Upper lobe of right lung (tissue), 1 donor: ENCODE measurements at places on chromosomes 1 and 21. TPM values are rescaled to one million over a fixed set of nuclear protein-coding genes. Genes with fewer than 3 reads are reported as not detected.

The CELA2A gene
- not detected for total RNA-seq

The CNN3 gene
- total RNA-seq: 215 TPM

The AIRE gene
- total RNA-seq: not detected

The PTPN7 gene
- total RNA-seq: 7.3 TPM

The MAST2 gene
- 22.0 TPM for total RNA-seq

The RPE65 gene
- total RNA-seq: not detected

The MXRA8 gene
- 66.3 TPM for total RNA-seq

The EPHB2 gene
- total RNA-seq: 6.0 TPM

DNA sequence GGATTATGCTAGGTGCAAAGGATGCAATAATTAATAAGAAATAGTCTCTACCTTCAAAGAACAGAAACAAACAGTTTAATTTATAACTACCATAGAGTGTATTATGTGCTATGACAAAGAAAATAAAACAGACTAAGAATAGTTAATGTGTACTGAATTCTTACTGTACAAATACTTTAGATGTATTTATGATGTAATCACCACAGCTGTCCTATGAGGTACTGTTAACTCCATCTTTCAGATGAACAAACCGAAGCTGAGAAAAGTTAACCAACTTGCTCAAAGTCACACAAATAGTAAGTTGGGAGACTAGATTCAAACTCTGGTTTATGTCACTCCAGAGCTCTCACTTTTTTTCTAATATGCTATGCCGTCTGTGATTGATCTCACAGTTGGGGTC, 77.0 kb upstream of the FGGY start:
- no peaks in the 10 kb centered on the region for H3K36me3 ChIP-seq
- no peak overlapping the region for H3K4me3 ChIP-seq
- H3K4me1 ChIP-seq: no peaks in the 10 kb centered on the region
- no peaks in the 10 kb centered on the region for H3K27me3 ChIP-seq
- no peak for DNase-seq
- H3K27ac ChIP-seq: no peak overlapping the region

DNA sequence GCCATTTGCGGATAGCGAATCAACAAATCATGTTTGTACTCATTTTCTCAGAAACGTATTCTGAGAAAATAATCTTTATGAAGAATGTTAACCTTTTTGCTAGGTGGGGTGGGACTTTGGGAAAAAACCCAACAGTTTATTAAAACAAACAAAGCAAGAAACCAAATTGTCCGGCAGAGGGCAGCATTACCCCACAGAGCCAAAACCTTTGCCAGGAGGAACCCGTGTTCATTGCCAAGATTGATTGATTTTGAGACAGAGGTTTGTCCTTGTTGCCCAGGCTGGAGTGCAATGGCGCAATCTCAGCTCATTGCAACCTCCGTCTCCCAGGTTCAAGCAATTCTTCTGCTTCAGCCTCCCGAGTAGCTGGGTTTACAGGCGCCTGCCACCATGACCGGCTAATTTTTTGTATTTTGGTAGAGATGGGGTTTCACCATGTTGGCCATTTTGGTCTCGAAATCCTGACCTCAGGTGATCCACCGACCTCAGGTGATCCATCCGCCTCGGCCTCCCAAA, 70.8 kb upstream of the RHOU start:
- H3K4me1 ChIP-seq: no peaks in the 10 kb centered on the region
- no peak overlapping the region for H3K27ac ChIP-seq
- no peaks in the 10 kb centered on the region for H3K27me3 ChIP-seq

DNA sequence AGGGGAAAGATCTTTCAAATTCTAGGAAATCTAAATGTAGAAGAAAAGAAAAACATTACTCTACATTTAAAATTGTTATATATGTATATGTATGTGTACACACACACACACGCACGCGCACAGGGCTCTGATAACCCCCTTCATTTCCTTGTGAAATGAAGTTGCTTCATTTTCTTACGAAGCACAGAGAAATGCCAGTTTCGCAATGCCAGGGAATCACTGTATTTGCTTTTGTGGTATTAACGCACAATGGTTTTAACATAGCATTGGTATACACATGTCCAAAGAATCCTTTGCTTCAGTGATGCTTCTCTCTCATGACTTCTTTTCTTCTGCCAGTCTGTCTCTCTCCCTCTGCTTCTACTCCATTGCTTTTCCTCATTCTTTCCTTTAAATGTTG, 8.4 kb upstream of the DDAH1 start:
- no peak overlapping the region for H3K27ac ChIP-seq
- H3K27me3 ChIP-seq: no peaks in the 10 kb centered on the region
- DNase-seq: peak; percentile 62
- no peaks in the 10 kb centered on the region for H3K4me1 ChIP-seq
- H3K4me3 ChIP-seq: no peak overlapping the region
- H3K36me3 ChIP-seq: no peaks in the 10 kb centered on the region

DNA sequence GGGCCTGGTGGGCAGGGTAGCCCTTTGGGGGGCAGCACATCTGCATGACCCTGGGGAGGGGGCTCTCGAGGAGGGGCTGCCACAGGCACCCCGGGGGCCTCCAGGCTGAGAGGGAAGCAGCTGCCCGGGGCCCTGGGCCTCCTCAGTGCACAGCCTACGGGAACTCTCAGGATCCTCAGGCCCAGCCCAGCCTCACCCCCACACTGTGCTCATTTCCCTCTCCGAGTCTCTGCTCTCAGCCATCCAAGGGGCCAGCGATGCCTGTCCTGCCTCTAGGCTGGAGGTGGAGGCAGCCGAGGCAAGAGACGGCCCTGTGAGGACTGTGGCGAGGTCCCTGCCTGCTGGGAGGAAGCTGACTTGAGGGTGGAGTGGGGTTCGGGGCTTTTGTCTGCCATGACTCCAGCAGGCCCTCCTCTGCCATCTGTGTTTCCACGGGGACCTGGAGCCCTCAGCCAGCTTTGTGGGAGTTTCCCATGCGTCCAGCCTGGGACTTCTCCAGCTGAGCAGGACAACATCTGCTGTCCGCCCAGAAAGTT, 7.2 kb upstream of the PLEKHG5 start:
- no peak overlapping the region for H3K4me3 ChIP-seq
- H3K4me1 ChIP-seq: peaks cover 33% of the 10 kb centered on the region
- H3K36me3 ChIP-seq: no peaks in the 10 kb centered on the region
- DNase-seq: no peak
- no peaks in the 10 kb centered on the region for H3K27me3 ChIP-seq
- no peak overlapping the region for H3K27ac ChIP-seq

- peaks cover 10% of the 10 kb centered on the region for H3K4me1 ChIP-seq
- H3K27ac ChIP-seq: peak overlapping the region; percentile 51
- no peaks in the 10 kb centered on the region for H3K27me3 ChIP-seq
Observed at GRCh38 chr1:234683861-234684632, 74.1 kb upstream of the IRF2BP2 start.

DNA sequence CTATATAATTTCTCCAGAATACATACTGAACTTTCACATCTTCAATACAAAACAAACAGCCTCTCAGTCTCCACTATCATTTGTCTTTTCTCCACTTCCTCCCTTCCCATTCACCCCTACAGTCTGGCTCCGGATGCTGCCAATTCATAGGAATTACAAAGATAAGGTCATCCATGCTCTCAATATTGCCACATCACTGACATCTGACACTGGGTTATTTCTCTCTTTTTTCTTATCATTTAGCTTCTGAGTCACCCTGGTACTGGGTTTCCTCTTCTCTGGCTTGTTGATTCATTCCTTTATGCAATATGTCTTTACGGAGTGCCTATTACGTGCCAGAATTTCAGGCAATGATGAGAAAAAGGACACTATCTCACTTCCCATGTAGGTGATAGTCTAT, 3.1 kb upstream of the SH3BP5L start:
- no peaks in the 10 kb centered on the region for H3K36me3 ChIP-seq
- H3K4me3 ChIP-seq: no peak overlapping the region
- no peak overlapping the region for H3K27ac ChIP-seq
- no peak for DNase-seq
- H3K27me3 ChIP-seq: no peaks in the 10 kb centered on the region

- H3K4me3 ChIP-seq: no peak overlapping the region
- no peaks in the 10 kb centered on the region for H3K4me1 ChIP-seq
- no peaks in the 10 kb centered on the region for H3K36me3 ChIP-seq
Observed at GRCh38 chr21:41048623-41049022, 119.3 kb upstream of the BACE2 start.

DNA sequence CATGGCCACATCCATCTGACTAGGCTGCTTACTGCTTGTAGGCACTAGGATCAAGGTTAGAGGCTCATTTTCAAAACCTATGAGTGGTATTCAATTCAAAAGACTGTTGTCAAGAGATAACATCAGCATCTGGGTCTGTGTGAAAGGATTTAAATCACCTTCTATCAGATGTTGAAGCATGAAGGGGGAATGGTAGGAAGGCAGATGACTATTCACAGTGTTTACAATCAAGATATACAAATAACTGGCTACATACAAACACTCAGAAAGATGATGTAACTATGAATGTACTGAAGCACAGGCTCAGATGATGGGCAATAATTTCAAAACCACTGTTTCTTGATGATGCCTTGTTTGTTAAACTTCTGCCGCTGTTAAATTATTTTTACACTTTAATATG, 249.2 kb downstream of the SLC45A1 start:
- H3K36me3 ChIP-seq: no peaks in the 10 kb centered on the region
- DNase-seq: no peak

GRCh38 chr21:37746849-37747248, 169.4 kb downstream of the KCNJ6 start:
- H3K4me3 ChIP-seq: no peak overlapping the region
- no peaks in the 10 kb centered on the region for H3K4me1 ChIP-seq
- no peak for DNase-seq
- no peaks in the 10 kb centered on the region for H3K27me3 ChIP-seq
- H3K36me3 ChIP-seq: no peaks in the 10 kb centered on the region

GRCh38 chr1:224502459-224503160, 68.0 kb upstream of the WDR26 start:
- no peak for DNase-seq
- peaks cover 40% of the 10 kb centered on the region for H3K4me1 ChIP-seq
- no peaks in the 10 kb centered on the region for H3K27me3 ChIP-seq
- H3K4me3 ChIP-seq: no peak overlapping the region
- H3K27ac ChIP-seq: peak overlapping the region; percentile 73

GRCh38 chr1:26354972-26355371, 1.0 kb upstream of the CRYBG2 start:
- H3K27me3 ChIP-seq: peaks cover 26% of the 10 kb centered on the region
- DNase-seq: no peak
- H3K4me1 ChIP-seq: peaks cover 2% of the 10 kb centered on the region
- H3K36me3 ChIP-seq: no peaks in the 10 kb centered on the region
- no peak overlapping the region for H3K27ac ChIP-seq
- no peak overlapping the region for H3K4me3 ChIP-seq

DNA sequence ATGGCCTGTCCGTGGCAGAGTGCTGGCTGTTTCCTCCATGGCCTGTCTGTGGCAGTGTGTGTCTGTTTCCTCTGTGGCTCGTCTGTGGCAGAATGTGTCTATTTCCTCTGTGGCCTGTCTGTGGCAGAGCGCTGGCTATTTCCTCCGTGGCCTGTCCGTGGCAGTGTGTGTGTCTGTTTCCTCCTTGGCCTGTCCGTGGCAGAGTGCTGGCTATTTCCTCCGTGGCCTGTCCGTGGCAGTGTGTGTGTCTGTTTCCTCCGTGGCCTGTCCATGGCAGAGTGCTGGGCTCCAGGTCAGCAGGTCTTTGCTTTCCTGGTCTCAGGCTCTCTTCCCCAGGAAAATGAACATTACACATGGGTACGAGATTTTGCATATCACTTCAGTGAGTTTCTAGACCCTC, 138.4 kb upstream of the IPO9 start:
- H3K4me1 ChIP-seq: no peaks in the 10 kb centered on the region
- DNase-seq: no peak
- no peak overlapping the region for H3K4me3 ChIP-seq
- no peaks in the 10 kb centered on the region for H3K36me3 ChIP-seq
- no peak overlapping the region for H3K27ac ChIP-seq
- H3K27me3 ChIP-seq: no peaks in the 10 kb centered on the region

DNA sequence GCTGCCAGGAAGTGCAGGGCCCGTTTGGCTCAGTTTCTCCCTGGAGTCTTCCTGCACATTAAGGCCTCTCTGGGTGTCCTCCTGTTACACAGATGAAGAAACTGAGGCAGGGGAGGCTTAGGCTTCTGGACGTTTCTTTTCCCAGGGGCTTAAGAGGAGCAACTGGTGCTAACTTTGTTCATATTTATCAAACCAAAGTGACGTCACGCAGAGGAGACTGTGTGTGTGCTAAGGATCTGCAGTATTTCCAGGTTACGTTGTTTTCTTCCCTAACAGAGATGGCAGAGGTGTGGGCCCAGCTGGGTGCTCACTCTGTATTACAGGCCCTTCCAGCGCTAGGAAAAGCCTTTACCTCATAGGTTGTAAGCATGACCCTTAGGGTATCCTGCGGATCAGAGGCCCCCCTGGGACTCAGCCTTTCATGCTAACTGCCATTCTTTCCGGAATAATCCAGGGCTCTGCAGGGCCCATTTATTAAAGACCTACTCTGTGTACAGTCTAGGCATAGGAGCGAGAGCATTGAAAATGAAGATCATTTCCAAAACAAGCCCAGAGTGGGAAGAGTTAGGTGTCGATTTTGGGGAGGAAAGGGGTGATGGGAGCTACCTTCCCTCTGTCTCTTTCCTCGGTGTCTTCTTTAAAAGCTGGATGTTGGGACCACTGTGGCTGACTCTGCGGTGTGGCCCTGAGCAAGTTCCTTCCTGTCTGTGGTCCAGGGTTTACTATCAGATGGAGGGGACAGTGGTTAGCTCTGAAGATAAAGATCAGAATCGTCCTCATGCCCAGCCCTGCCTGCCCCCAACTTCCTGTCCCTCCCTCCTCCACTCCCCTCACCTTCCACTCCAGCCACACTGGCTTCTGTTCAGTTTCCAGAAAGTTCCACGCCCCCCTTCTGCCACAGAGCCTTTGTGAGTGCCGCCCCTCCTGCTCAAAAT, 4.6 kb downstream of the AGTRAP start:
- no peaks in the 10 kb centered on the region for H3K27me3 ChIP-seq
- H3K36me3 ChIP-seq: peaks cover 1% of the 10 kb centered on the region
- peaks cover 28% of the 10 kb centered on the region for H3K4me1 ChIP-seq
- H3K4me3 ChIP-seq: no peak overlapping the region

GRCh38 chr1:185733818-185734735, at the start of gene HMCN1:
Gene HMCN1, plus strand, starts transcription at chr1:185734391. Its CDS starts 389 bp downstream, at chr1:185734780.
- peak within 1 kb of the TSS; percentile 74 for H3K27ac ChIP-seq
- H3K4me3 ChIP-seq: peak within 1 kb of the TSS; percentile 57
- H3K27me3 ChIP-seq: peaks cover 3% of the 10 kb centered on the region
- DNase-seq: peak; percentile 78

DNA sequence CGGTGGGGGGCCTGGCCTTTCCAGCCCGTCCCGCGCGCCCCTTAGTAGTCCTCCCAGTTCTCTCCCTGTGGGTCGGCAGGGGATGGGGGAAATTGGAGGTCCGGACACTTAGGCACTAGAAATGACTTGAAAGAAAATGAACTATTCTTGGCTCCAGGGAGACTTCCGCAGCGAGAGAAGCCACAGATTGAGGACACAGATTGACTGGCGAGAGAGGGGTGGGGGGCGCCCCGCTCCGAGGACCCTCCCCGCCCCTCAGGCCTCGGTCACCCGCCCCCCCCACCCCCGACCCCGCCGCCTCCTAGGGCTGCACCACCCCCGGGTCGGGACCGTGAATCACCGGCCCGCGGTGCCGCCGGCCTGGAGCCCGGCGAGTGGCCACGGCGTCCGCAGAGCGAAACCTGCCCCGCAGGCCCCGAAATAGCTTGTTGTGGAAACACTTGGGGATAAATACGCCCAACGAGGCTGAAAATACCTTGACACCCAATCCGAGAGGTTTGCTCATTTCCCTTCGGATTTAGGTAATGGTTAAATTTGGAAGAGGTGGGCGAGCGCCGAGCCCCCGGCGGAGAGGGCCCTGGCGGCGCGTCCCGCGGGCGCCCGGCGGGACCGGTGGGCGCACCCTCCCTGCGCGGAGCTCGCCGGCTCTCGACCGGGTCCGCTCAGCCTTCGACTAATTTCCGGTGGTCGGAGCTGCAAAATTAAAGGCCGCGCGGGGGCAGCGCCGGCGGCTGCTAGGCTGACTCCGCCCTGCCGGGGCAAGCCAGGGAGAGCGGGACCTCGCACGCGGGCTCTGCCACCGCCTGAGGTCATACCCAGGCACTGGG, at the start of gene GFI1:
TSS of gene GFI1 (minus strand) at position 675 of the 827 bp plus-strand sequence. CDS start 3,438 bp downstream, outside the sequence.
- peaks cover 73% of the 10 kb centered on the region for H3K27me3 ChIP-seq
- peak within 1 kb of the TSS; percentile 58 for H3K27ac ChIP-seq
- H3K4me1 ChIP-seq: peaks cover 44% of the 10 kb centered on the region
- H3K36me3 ChIP-seq: no peaks in the 10 kb centered on the region
- H3K4me3 ChIP-seq: peak within 1 kb of the TSS; percentile 55
